Suprapubic skin (tissue), 4 donors: ENCODE measurements at places on chromosomes 4 and X.
A peak's percentile ranks its signal among the peaks of the same experiment; 100 is the strongest.

DNA sequence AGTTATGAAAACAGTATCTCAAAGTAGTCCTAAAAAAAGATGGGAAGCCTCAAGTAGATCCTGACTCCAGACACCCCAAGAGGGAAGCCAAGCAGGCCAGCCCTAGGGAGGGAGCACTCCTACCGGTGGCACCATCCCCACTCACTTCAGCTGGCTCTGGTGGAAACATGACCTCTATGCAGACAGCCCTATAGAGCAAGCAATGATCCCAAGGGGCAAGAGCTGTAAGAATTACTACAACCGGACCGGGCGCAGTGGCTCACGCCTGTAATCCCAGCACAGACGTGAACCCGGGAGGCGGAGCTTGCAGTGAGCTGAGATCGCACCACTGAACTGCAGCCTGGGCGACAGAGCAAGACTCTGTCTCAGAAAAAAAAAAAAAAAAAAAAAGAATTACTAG lies 5.7 kb downstream of the LETM1 start:
- H3K36me3 ChIP-seq = peaks cover 26% of the 10 kb centered on the region
- DNase-seq = no peak
- no peak overlapping the region for H3K27ac ChIP-seq

- no peak for DNase-seq
- H3K27me3 ChIP-seq = no peaks in the 10 kb centered on the region
- no peak overlapping the region for H3K27ac ChIP-seq
- H3K4me1 ChIP-seq = no peaks in the 10 kb centered on the region
These were observed 21.0 kb upstream of the TMSB15B start for GRCh38 chrX:103941201-103941975.

DNA sequence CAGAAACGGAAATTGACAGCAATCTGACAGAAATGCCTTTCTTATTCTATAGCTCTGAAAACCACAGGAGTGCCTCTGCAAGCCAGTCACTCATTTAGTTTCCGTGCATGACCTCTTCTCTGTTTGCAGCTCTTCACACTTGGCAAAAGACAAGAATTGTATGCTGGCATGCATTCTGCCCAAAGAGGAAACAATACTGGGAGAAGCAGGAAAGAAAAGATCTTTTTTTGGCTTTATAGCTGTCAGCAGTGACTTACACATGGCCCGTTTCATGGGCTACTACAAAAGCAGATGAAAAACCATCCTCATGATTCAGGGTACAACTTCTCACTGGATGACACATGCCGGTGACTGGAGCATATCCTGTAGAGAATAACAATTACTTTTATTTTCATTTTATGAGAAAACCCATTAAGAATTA lies 249.4 kb downstream of the ADAMTS3 start:
- DNase-seq = no peak
- no peak overlapping the region for H3K4me3 ChIP-seq
- H3K4me1 ChIP-seq = peaks cover 3% of the 10 kb centered on the region
- H3K27ac ChIP-seq = no peak overlapping the region
- H3K27me3 ChIP-seq = no peaks in the 10 kb centered on the region

- H3K4me1 ChIP-seq = no peaks in the 10 kb centered on the region
- no peaks in the 10 kb centered on the region for H3K36me3 ChIP-seq
These were observed 24.0 kb downstream of the NPY5R start for GRCh38 chr4:163367651-163368050.

GRCh38 chrX:40383969-40384368 lies 196.8 kb upstream of the ATP6AP2 start:
- H3K27me3 ChIP-seq = no peaks in the 10 kb centered on the region
- H3K4me3 ChIP-seq = no peak overlapping the region
- no peak for DNase-seq
- H3K36me3 ChIP-seq = no peaks in the 10 kb centered on the region
- H3K27ac ChIP-seq = no peak overlapping the region

- H3K27ac ChIP-seq = no peak overlapping the region
- no peak overlapping the region for H3K4me3 ChIP-seq
- H3K4me1 ChIP-seq = no peaks in the 10 kb centered on the region
- H3K27me3 ChIP-seq = no peaks in the 10 kb centered on the region
- no peaks in the 10 kb centered on the region for H3K36me3 ChIP-seq
These were observed 117.2 kb downstream of the MAPK10 start for GRCh38 chr4:86242677-86243076.

GRCh38 chrX:74800062-74800461 lies 125.2 kb downstream of the NEXMIF start:
- H3K27ac ChIP-seq = no peak overlapping the region
- H3K36me3 ChIP-seq = no peaks in the 10 kb centered on the region
- no peaks in the 10 kb centered on the region for H3K4me1 ChIP-seq
- H3K4me3 ChIP-seq = no peak overlapping the region

DNA sequence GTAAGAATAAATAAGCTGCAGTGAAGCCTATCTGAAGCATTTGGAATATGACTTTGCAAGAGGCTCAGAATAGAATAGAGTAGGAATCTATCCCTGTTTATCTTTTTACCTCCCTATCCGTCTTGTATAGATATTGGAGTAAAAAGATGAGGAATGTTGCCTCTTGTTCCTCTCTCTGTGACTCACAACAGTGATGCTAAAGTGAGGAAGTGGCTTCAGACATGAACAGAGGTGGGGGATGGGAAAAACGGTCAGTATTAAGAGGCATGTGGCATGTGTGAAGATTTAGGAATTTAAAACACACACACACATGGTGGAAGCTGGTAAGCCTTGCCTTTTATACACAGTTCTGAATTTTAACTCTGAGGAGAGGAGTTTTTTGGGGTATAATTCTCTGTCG lies 3.8 kb upstream of the DCAF4L1 start:
- H3K27ac ChIP-seq = no peak overlapping the region
- no peaks in the 10 kb centered on the region for H3K4me1 ChIP-seq
- H3K27me3 ChIP-seq = no peaks in the 10 kb centered on the region
- DNase-seq = no peak

- no peaks in the 10 kb centered on the region for H3K27me3 ChIP-seq
- H3K36me3 ChIP-seq = no peaks in the 10 kb centered on the region
- no peak overlapping the region for H3K27ac ChIP-seq
- DNase-seq = no peak
- H3K4me3 ChIP-seq = no peak overlapping the region
- H3K4me1 ChIP-seq = no peaks in the 10 kb centered on the region
These were observed 29.6 kb downstream of the PBDC1 start for GRCh38 chrX:76202471-76202870.

GRCh38 chrX:48896611-48897011 lies 957 bp downstream of the TIMM17B start:
- DNase-seq = peak; percentile 59
- no peaks in the 10 kb centered on the region for H3K27me3 ChIP-seq
- peak overlapping the region; percentile 93 for H3K27ac ChIP-seq
- peak overlapping the region; percentile 56 for H3K4me3 ChIP-seq
- peaks cover 14% of the 10 kb centered on the region for H3K36me3 ChIP-seq

DNA sequence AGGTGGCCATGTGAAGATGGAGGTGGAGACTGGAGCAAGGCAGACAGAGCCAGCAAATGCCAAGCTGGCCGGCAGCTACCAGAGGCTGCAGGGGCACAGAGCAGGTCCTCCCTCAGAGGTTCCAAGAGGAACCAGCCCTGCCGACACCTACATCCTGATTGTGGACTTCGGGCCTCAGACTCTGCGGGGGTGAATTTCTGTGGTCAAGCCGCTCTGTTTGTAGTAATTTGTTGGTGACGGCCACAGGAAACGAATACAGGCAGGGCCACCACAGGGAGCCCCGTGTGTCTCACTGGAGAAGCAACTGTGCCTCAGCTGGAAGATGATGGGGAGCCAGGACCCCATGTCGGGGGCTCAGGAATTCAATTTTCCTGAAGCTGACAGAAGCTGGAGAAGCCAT lies 28.3 kb downstream of the ZFYVE28 start:
- no peak overlapping the region for H3K4me3 ChIP-seq
- no peak for DNase-seq
- no peak overlapping the region for H3K27ac ChIP-seq
- peaks cover 6% of the 10 kb centered on the region for H3K4me1 ChIP-seq
- H3K27me3 ChIP-seq = no peaks in the 10 kb centered on the region

- H3K4me3 ChIP-seq = no peak overlapping the region
- H3K4me1 ChIP-seq = no peaks in the 10 kb centered on the region
- no peaks in the 10 kb centered on the region for H3K27me3 ChIP-seq
- no peak for DNase-seq
- H3K36me3 ChIP-seq = peaks cover 93% of the 10 kb centered on the region
These were observed 49.5 kb downstream of the GAK start for GRCh38 chr4:882646-883045.

DNA sequence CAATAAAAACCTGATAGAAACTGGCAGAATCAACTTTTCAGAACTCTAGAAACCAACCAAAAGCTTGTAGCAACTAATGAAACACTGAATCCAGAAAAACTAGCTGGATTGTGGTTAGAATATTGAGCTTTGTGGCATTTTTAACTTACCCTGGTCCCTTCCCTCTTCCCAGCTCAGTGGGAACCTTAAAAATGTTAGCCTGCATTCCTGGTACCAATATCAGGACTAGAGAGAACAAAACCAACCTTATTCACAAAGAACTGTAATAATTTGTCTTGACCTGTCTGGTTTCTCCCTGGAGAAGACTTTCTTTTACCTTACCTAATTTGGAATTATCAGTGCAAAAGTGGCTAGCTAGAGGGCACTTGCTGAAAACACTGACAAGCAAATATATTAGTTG lies 21.2 kb downstream of the SH3D19 start:
- H3K4me1 ChIP-seq = peaks cover 16% of the 10 kb centered on the region
- H3K36me3 ChIP-seq = no peaks in the 10 kb centered on the region
- H3K27ac ChIP-seq = no peak overlapping the region
- H3K27me3 ChIP-seq = no peaks in the 10 kb centered on the region
- no peak overlapping the region for H3K4me3 ChIP-seq

GRCh38 chr4:148333265-148333664 lies 108.9 kb downstream of the NR3C2 start:
- no peaks in the 10 kb centered on the region for H3K27me3 ChIP-seq
- peaks cover 2% of the 10 kb centered on the region for H3K4me1 ChIP-seq
- no peak overlapping the region for H3K4me3 ChIP-seq
- no peak overlapping the region for H3K27ac ChIP-seq
- no peak for DNase-seq

- no peak overlapping the region for H3K27ac ChIP-seq
- no peak overlapping the region for H3K4me3 ChIP-seq
- DNase-seq = no peak
- peaks cover 7% of the 10 kb centered on the region for H3K4me1 ChIP-seq
- H3K36me3 ChIP-seq = no peaks in the 10 kb centered on the region
- H3K27me3 ChIP-seq = no peaks in the 10 kb centered on the region
These were observed 19.6 kb downstream of the ADGRA3 start for GRCh38 chr4:22496165-22496813.

- peaks cover 5% of the 10 kb centered on the region for H3K4me1 ChIP-seq
- no peaks in the 10 kb centered on the region for H3K27me3 ChIP-seq
- DNase-seq = no peak
These were observed 64.7 kb downstream of the DHX15 start for GRCh38 chr4:24519649-24520048.

- no peaks in the 10 kb centered on the region for H3K4me1 ChIP-seq
- no peaks in the 10 kb centered on the region for H3K36me3 ChIP-seq
- no peak overlapping the region for H3K27ac ChIP-seq
- no peaks in the 10 kb centered on the region for H3K27me3 ChIP-seq
- no peak overlapping the region for H3K4me3 ChIP-seq
These were observed 249.1 kb downstream of the RPA4 start for GRCh38 chrX:97132664-97133415.

DNA sequence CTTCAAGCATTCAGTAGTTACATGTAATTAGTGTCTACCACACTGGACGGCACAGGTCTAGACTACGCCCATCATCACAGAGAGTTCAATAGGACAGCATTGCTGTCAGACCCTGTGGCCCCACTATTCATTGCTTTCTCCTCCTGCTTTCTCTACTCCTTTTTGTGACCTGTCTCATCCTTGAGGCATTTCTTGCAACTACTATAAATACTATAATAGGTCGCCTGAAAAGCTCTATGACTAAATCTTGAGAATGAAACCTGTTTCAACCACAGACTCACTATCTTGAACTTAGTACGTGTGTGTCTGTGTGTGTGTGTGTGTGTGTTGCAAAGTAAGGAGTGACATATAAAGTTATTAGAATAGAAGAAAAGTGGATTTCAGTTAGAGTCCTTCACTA lies 252.9 kb upstream of the KLF3 start:
- no peak for DNase-seq
- H3K36me3 ChIP-seq = no peaks in the 10 kb centered on the region
- H3K4me3 ChIP-seq = no peak overlapping the region
- H3K27ac ChIP-seq = no peak overlapping the region
- H3K4me1 ChIP-seq = no peaks in the 10 kb centered on the region
- no peaks in the 10 kb centered on the region for H3K27me3 ChIP-seq

DNA sequence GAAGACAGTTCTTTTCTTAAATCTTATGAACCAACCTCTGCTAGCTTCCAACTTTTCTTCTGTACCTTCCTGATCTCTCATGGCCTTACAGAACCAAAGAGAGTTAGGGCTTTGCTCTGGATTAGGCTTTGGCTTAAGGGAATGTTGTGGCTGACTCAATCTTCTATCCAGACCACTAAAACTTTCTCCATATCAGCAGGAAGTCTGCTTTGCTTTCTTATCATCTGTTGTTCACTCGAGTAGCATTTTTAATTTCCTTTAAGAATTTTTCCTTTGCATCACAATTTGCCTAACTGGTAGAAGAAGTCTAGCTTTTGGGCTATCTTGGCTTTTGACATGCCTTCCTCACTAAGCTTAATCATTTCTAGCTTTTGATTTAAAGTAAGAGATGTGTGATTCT lies 167.0 kb downstream of the TBCK start:
- H3K4me1 ChIP-seq = no peaks in the 10 kb centered on the region
- no peak overlapping the region for H3K27ac ChIP-seq
- no peak for DNase-seq
- no peak overlapping the region for H3K4me3 ChIP-seq
- H3K27me3 ChIP-seq = no peaks in the 10 kb centered on the region

GRCh38 chr4:57633212-57633859 lies 523.2 kb upstream of the IGFBP7 start:
- no peak overlapping the region for H3K4me3 ChIP-seq
- no peaks in the 10 kb centered on the region for H3K36me3 ChIP-seq
- H3K4me1 ChIP-seq = no peaks in the 10 kb centered on the region
- no peak for DNase-seq

DNA sequence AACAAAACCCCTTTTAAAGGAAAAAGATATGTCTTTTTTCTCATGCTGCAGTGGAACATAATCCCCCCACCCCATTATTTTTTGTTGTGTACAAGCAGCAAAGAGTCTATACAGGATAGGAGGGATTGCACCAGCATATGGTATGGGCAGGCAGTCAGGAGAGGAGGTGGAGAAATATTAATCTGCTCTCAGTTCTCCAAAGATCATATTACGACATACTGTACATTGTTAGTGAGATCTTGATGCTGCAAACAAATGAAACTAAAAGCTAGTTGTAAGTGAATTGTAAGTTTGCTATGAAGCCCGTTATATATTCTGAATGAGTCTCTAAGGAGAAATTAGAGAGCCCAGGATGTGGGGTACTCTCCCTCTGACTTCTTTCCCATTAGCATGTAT lies 75.3 kb downstream of the RAPGEF2 start:
- no peak for DNase-seq
- H3K27me3 ChIP-seq = no peaks in the 10 kb centered on the region
- no peak overlapping the region for H3K27ac ChIP-seq
- H3K4me3 ChIP-seq = no peak overlapping the region

GRCh38 chr4:139532947-139533346 lies 23.1 kb downstream of the SETD7 start:
- H3K4me3 ChIP-seq = no peak overlapping the region
- H3K4me1 ChIP-seq = peaks cover 5% of the 10 kb centered on the region
- H3K27ac ChIP-seq = no peak overlapping the region
- no peak for DNase-seq
